ENCODE measurements at places on chromosomes 3 and 15.

DNA sequence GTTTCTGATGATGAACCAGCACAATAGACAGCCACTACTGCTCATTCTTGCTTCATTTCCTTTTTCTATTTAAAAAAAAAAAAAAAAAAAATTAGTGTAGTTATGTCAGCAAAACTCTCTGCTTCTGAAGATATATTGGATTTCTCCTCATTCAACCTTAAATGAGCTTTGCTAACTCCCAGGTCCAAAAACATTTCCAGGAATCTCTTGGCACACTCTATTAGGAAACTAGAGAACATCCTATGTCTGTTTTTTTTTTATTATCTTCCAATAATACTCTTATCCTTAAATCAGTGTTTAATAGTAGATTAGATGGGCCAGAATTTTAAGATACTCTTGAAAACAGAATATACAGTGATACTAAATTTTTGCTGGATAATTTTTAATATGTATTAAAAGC is 398.0 kb downstream of the NAALADL2 start:
- no peak for DNase-seq

DNA sequence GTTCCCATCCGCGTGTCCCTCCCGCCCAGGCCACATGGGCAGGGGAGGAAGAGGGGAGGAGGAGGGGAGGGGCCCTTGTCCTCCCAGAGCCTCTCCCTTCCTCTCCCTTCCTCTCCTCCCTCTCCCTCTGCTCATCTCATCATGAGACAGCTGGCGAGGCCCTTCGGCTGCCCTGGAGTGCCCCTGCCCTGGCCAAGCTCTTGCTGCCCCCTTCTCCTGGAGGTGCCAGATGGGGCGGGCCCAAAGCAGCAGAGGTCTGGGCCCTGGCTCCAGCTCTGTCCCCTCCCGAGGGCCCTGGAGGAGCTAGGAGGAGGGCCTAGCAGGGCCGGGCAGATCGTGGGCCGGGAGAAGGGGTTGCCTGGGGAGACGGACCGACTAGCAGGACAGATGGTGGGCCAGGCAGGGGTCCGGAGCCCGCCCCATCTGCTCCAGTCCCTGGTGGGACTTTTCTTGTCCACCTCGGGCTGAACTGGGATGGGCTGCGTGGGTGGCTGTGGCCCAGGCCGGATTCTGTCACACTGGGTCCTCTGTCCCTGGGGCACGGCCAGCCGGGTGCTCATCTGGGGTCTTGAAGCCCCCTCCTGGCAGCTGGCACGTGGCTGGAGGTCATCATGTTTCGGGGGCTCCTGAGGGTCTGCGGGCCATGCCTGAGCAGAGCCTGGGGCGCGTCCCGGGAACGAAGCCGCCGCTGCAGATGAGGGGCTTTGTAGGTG is 183.4 kb downstream of the GOLGA6L6 start:
- no peak for DNase-seq

DNA sequence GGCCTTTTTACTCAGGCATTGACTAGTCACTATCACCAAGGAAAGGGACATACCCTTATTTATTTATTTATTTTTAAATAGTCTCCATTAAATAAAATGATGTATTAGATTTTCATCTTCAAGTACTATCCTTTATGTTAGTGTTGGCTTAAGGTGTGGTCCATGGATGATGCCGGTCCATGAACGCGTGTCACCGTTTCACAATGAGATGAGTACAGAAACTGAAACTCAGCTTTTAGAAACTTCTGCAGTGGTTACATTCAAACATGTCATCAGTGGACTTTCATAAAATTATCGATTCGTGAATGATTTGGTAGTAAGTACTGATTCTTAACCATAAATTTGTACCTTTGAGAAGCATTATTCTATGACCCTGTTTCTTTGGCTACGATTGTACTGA is 166.6 kb downstream of the SATB1 start:
- no peak for DNase-seq

DNA sequence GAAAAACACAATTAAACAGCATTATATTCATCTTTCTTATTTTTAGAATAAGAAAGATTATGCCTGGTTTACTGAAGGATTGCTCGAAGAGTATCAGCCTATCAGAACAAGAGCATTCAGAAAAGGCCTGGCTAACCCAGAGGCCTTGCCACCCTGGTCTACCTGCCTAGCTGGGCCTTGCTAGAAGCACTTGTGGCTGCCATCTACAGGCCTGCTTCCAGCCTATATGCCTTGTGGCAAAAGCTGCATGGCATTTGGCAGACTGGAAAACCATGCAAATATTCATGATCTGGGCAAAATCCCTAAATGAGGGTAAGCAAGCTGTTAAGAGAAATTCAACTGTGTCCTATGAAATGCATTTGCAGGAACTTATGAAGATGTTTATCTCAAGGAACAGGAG is 9.3 kb upstream of the ATP13A4 start:
- no peak for DNase-seq

Data from stimulated activated CD8-positive, alpha-beta memory T cell treated with anti-CD3 and anti-CD28 coated beads, Interleukin-15, amount 100 ng/mL, for 48 hours (primary cell).